ENCODE measurements at places on chromosomes 6 and 20.
A peak's percentile ranks its signal among the peaks of the same experiment; 100 is the strongest.

DNA sequence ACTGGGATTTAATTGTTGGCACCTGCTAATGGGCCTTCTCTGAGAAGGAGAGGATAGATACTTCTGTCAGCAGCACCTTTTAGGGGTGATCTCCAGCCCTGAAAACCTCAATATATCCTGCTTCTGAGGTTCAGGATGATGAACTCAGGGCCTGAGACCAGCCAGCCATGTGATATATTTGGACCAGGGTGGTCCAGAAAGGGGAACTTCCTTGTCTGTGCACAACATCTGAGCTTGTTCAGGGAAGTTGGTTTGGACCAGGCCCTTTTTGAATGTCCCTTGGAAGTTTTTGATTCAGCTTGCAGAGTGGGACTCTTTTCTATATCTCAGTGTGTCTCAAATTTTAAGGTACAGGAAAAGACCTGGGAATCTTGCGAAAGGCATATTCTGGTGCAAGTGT, 85.8 kb downstream of the GFRA4 start:
- DNase-seq = no peak

GRCh38 chr6:163397326-163397725, 17.2 kb upstream of the QKI start:
- no peak for DNase-seq

GRCh38 chr20:20425823-20426654, 58.1 kb downstream of the INSM1 start:
- DNase-seq = no peak

DNA sequence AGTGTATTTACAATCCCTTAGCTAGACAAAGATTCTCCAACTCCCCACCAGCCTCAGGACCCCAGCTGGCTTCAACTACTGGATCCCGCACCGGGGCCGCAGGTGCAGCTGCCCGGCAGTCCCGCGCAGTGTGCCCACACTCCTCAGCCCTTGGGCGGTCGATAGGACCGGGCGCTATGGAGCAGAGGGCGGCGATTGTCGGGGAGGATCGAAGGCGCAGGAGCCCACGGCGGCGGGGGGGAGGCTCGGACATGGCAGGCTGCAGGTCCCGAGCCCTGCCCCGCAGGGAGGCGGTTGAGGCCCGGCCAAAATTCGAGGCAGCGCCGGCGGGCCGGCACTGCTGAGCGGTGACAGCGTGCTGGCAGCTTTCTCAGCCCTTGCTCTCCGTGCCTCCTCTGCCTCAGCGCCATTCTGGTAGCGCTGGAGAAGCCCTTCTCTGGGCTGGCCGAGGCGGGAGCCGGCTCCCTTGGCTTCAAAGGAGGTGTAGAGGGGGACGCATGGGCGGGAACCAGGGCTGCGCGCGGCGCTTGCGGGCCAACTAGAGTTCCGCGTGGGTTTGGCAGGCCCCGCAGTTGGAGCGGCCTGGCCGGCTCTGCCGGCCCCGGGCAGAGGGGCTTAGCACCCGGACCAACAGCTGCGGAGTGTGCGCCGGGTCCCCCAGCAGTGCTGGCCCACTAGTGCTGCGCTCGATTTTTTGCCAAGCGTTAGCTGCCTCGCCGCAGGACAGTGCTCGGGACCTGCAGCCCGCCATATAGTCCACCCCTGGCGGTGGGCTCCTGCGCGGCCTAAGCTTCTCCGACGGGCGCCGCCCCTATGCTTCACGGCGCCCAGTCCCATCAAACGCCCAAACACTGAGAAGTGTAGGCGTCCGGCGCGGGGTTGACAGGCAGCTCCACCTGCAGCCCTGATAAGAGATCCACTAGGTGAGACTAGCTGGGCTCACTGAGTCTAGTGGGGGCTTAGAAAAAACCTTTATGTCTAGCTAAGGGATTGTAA, 32.4 kb upstream of the KIF13A start:
- no peak for DNase-seq

DNA sequence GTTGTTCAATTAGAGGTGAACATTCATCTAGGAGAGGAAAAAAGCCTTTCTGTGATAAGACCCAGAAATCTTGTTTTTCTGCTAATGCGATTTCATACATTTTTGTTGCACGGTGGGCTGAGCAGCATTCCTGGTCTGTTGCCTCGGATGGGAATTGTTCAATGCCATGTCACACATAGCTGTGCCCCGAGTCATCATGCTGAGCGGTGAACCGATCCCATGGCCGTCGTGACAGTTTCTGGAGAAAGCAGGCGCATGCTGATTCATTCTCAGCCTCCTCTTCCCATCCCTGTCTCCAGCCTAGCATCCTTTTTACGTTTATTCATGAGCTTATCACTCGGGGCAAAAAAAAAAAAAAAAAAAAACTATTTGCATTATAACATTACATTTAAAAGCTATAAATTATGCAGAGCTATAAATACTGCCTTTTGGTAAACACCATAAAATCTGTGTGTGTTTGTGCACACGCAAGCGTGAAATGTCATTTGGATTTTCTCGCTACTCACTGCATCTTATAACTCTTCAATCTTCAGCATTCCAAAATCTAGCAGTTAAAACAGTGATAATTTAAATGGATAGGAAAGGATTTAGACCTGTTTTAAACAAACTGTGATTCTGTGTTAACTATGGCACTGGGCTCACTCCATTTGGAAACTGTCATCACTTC, 58.9 kb upstream of the IFNGR1 start:
- DNase-seq = peak; percentile 42

GRCh38 chr6:44059359-44060346, 67.6 kb downstream of the MRPL14 start:
- peak; percentile 98 for DNase-seq

DNA sequence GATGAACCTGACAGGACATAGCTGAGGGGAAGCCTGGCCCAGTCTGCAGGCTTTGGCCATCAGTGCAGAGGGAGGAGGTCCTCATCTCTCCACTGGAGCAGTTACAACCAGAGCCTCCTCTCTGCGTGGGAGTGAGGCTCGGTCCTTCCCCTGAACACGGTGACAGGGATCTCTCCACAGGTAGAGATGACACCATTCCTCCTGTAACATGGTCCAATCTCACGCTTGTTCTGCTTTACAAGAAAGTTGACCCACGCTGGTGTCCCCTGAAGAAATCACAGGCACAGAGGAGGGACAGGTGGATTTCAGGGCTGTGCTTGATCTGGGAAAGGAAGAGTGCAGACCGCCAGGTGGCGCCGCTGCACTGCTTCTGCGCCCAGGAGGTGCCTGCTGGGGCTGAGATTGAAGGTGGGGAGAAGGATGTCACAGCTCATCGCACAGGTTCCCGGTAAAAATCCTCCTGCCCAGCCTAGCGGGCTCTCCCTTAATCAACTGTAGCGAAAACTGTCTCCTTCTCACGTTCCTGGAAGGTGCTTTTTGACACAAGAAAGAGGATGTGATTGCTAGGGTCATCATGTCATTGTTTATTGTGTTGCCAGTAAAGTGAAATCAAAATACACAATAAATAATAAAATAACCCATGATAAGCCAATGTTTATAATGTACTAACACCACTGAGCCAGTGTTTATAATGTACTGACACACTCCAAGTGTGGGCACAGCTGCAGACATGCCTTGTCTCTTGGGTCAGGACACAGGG, 20.4 kb downstream of the HLA-G start:
- peak; percentile 69 for DNase-seq

GRCh38 chr6:107345393-107345792, 114.0 kb downstream of the PDSS2 start:
- DNase-seq = no peak

DNA sequence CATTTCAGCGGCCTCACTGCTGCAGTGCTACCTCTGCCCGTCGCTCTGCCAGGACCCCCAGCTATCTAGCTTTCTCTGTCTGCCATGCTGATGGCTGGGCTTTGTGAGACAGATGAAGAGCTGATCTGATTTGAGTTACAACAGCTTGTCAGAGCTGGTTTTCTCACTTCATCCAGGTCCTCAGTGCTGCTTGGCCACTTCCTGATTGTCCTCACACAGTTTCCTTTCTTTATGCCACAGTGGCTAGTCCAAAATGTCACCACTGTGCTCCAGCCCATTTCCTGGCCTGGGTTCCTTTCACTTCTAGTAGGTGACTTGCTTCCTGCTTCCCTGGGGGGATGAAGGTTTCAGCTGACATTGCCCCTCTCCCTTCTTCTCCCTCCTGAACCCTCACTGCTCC, 35.4 kb downstream of the FNDC1 start:
- DNase-seq = no peak

- DNase-seq = no peak
Observed at GRCh38 chr6:41774841-41775240, 4.9 kb downstream of the FRS3 start.

DNA sequence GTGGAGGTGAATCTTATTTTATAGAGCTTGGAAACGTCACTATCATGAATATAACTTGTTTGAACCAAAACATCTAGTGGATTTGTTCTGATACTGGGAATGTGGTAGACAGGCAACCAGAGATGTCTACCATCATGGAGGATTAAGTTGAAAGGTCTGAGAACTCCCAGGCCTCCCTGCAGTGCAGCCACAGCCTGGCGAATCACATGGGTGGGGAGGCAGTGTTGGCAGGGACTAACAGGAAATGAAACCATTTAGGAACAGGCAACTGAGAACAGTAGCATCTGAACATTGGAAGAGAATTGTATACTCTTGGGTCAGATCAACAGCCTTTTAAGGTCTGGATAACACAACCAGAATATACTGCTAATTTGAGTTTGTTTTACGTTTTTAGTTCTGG, 22.3 kb upstream of the CEP162 start:
- no peak for DNase-seq

DNA sequence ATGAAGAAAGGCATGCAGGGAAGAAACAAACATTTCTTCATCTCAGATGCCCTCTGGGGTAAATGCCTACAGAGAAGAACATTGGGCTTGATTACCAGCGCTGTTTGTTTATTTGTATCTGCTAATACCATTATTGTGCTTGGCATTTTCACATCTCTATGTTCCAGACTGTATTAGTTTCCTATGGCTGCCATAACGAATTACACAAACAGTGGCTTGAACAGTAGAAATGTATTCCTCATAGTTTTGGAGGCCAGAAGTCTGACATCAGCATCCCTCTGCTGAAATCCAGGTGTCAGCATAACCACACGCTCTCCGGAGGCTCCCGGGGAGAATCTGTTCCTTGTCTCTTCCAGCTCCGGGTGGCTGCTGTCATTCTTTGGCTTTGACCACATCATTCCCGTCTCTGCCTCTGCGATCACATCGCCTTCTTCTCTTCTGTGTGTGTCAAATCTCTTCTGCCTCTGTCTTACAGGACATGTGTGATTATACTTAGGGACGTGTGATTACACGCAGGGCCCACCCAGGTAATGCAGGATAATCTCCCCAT, 241.6 kb upstream of the SUPT3H start:
- peak; percentile 20 for DNase-seq

GRCh38 chr6:12371151-12371550, 81.0 kb downstream of the EDN1 start:
- no peak for DNase-seq

- no peak for DNase-seq
Observed at GRCh38 chr6:123994891-123995635, 191.4 kb downstream of the NKAIN2 start.

GRCh38 chr6:52310932-52311331, 26.4 kb upstream of the MCM3 start:
- no peak for DNase-seq

DNA sequence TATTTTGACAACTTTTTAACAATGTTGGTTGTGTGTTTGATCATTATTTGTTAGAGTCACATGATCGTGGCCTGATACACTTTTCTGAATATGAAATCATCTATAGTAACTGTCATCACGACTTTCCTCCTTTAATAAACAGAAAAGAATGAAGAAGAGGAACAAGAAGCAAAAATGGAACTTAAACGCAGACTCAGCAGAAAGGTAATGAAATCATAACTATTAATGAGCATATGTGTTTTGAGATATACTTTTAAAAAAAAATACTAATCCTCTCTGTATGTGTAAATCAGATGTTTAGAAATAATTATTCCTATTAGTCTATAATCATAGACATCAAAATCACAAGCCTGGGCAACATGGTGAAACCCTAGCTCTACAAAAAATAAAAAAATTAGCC, 60.1 kb upstream of the LTV1 start:
- no peak for DNase-seq

- DNase-seq = no peak
Observed at GRCh38 chr6:169452869-169453620, 199.4 kb upstream of the THBS2 start.

DNA sequence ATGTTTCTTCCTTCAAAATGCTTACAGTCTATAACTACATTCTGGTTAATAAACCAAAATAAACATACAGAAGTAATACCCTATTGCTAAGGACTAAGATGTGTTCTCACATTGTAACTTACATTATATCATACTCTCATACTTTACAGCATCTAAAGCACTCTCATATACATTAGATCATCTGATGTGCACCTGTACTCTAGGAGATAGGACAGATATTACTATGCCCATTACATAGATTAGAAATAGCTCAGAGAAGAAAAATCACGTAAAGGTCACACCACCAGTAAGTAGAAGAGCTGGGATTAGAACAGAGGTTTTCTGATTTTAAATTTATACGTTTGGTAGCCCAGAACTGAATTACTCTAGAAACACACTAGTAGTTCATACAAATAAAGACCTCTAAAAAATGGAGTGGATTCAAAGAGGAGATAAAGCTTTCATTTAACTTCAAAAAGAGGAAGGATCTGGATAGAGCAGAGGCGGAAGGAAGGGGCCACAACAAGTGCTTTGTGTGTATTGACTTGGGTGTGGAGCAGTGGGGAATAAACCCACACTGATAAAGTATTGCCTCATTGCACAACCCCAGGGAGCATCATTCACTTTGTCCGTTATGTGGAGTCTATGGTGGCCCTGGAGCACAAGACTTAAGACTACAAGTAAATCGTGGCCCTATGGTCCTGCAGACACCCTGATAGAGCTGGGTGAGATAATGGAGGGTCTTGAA, 30.9 kb downstream of the SLC2A12 start:
- DNase-seq = no peak

DNA sequence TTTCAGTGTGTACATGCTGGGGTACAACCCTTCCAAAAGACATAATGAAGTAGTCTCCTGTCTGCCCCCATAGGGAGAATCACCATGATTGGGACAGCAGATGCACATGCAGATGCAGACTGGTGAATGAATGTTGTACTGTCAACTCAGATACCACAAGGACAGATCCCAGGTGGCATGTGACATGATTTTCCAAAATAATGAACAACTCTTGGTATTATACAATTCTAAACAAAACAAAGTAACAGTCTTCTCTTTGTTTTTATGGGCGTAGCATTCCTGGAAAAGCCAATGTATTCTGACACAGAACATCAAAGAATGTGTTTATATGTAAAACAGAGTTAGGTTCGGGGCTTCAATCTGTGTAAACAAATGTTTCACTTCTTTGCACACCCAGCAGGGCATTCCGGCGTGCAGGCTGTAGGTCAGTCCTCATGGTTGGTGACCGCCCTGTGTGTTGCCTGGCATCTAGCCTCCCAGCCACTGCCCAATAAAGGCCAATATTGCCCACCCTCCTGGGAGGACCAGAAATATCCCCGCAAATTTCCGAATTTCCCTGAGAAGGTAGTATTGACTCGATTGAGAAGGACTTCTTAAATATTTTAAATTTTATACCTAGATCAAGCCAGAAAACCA, 127.7 kb downstream of the KLHL32 start:
- no peak for DNase-seq
